ENCODE measurements at places on chromosomes 3 and 15. TPM values are rescaled to one million over a fixed set of nuclear protein-coding genes. Genes with fewer than 3 reads are reported as not detected.

GRCh38 chr15:95656595-95656994 lies 673.9 kb upstream of the NR2F2 start:
- H3K4me3 ChIP-seq: no peak overlapping the region
- no peak overlapping the region for H3K27ac ChIP-seq
- no peaks in the 10 kb centered on the region for H3K27me3 ChIP-seq
- no peaks in the 10 kb centered on the region for H3K4me1 ChIP-seq
- H3K36me3 ChIP-seq: no peaks in the 10 kb centered on the region
- DNase-seq: no peak

DNA sequence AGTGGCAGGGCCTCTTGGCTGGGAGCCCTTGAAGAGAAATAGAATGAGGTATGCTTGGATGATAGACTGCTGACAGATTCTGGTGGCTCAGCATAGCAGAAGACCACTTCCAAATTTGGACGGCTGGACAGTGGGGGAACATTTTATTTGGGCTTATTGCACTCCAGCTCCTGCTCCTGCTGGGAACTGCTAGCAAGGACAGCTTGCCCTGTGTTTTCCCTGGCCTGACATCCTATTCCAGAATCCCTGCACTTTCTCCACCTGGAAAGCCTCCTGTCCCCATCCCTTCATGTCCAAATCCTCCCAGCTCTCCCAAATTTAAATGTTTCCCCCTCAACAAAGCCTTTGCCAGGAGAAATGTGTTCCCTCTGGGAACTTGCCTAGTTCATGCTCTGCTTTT lies 9.8 kb upstream of the COLQ start:
- H3K4me3 ChIP-seq: no peak overlapping the region
- peaks cover 4% of the 10 kb centered on the region for H3K36me3 ChIP-seq
- no peak for DNase-seq
- no peaks in the 10 kb centered on the region for H3K27me3 ChIP-seq
- H3K27ac ChIP-seq: no peak overlapping the region

DNA sequence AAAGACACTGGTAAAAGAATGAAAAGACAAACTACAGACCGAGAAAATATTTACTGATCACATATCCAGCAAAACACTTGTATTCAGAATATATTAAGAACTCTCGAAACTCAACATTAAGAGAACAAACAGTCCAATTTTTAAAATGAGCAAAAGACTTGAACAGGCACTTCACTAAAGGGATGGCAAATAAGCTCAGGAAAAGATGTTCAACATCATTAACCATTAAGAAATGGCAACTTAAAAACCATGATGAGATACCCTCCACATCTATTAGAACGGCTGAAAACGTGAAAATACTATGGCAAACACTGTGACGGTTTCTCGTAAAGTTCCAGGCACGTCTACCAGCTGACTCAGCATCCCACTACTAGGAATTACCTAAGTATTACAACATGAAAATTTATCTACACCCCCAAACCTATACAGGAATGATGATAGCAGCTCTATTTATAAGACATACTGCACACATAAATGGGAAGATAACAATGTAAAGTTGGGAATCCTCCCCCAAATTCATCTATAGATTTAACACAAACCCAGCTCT lies 86.1 kb upstream of the PROK2 start:
- peaks cover 20% of the 10 kb centered on the region for H3K27me3 ChIP-seq
- H3K4me3 ChIP-seq: no peak overlapping the region
- H3K27ac ChIP-seq: no peak overlapping the region
- H3K4me1 ChIP-seq: peaks cover 33% of the 10 kb centered on the region
- no peak for DNase-seq
- H3K36me3 ChIP-seq: no peaks in the 10 kb centered on the region

- H3K27me3 ChIP-seq: peaks cover 64% of the 10 kb centered on the region
- no peaks in the 10 kb centered on the region for H3K36me3 ChIP-seq
- H3K4me3 ChIP-seq: no peak overlapping the region
- DNase-seq: no peak
- H3K27ac ChIP-seq: no peak overlapping the region
These were observed 3.7 kb downstream of the IGF2BP2 start for GRCh38 chr3:185820973-185821758.

DNA sequence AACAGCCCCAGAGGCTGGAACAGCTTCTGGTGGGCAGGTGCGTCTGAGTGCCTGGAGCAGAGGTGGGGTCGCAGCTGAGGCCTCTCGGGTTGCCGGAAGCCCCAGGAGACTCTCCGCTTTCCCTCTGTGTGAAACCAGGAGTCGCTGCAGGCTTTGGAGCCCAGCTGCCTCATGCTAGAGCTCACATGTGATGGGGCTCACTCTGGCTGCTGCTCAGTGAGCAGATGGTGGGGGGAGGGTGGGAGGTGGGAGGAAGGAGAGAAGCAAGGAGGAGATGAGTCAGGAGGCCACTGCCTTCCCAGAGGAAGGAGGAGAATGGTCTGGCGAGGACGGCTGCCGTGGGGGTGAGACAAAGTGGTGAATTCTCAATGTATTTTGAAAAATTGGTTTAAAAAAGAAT lies 290.1 kb upstream of the CHRNA7 start:
- H3K27ac ChIP-seq: no peak overlapping the region
- no peak overlapping the region for H3K4me3 ChIP-seq
- H3K4me1 ChIP-seq: no peaks in the 10 kb centered on the region

DNA sequence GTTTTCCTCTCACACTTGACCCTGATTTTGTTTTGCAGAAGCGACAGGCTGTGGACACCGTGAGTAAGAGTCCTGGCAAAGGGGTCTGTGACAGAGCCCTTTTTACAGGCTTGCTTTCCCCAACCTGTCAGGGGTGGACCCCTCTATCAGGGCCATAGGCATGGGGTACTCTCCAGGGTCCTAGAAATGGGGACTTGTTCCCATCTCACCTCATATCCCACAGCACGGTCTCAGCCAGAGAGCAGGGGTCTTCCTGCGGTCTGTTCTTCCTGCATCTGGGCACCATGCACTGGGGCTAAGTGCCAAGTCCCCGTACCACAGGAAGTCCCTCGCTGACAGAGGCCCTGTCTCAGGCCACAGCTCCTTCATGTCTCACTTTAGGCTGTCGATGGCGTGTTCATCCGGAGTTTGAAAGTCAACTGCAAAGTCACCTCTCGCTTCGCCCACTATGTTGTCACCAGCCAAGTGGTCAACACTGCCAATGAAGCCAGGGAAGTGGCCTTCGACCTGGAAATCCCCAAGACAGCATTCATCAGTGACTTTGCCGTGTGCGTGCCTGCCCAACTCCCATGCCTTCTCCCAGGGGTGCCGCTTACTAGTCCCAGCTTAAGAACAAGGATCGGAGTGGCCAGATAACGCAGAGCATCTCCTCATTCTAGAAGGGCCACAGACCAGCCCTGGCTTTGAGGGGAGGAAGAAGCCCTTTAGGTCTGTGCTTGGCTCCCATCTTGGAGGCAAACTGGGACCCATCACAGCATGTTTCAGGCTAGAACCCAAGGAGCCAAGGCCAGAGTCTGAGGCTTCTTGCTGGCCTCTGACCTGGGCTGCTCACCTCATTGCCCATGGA lies 783 bp downstream of the ITIH1 start:
- H3K4me3 ChIP-seq: no peak overlapping the region
- no peak overlapping the region for H3K27ac ChIP-seq
- no peak for DNase-seq
- peaks cover 13% of the 10 kb centered on the region for H3K27me3 ChIP-seq
- H3K4me1 ChIP-seq: no peaks in the 10 kb centered on the region
- no peaks in the 10 kb centered on the region for H3K36me3 ChIP-seq

The RTP1 gene
- not detected for total RNA-seq

The TBC1D5 gene
- 49.9 TPM for total RNA-seq

The TUBGCP5 gene
- 13.2 TPM for total RNA-seq

The TMEM45A gene
- 1.1 TPM for total RNA-seq

The GABPB1 gene
- 38.1 TPM for total RNA-seq
